Dermis microvascular lymphatic vessel endothelial cell (primary cell): ENCODE measurements at places on chromosomes 11 and 22.

DNA sequence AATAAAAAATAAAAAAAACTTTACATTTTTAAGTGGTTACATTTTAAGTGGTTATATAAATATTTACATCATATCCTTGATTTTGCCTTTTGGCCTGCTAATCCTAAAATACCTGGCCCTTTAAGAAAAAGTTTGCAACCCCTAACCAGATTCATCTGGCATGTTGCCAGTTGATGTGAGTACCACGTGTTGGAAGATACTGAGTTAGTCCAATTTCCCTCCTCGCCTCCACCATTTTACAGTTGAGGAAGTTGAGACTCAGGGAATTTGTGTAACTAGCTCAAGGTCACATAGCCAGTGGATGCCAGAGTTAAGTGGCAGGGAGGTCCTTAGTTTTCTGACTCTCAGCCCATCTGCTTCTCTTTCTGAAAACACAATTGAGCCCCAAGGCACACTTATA, 5.1 kb downstream of the ELF5 start:
- no peak for DNase-seq

DNA sequence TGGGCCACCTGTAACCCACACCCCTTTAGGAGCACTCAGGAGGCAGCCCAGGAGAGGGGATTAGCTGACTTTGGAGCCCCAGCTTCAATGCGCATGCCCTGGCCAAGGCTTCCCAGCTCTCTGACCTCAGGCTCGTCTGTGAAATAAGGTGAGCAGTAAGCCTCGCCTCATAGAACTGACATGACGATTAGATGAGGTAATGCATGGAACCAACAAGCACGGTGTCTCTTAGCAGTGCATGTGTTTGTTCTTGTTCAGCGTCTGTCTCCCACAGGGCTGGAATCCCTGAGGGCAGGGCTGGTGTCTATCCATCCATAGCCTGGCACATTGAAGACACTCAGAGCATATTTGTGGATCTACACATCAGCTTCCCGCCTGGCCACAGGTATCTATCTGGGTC, 415.4 kb downstream of the MN1 start:
- no peak for DNase-seq

- DNase-seq, result no peak
Measured at GRCh38 chr11:67264877-67265632, 1.2 kb upstream of the GRK2 start.

DNA sequence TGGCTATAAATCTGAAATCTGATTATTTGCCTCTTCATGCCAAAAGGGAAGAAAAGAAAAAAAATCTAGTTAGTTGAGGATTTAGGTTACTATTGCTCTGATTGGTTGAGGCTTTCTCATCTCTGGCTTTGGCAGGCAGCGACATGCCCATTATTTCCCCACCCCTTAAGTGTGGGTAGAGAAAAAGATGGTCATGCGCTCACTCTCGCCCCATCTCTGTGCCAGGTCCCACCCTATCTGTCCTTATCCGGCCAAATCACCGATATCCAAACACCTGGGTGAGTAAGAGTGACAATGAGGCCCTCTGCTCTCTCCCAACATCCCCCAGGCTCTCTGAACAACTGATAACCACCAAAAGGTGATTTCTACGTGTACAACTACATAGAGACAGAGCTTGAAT, 31.2 kb upstream of the SNX19 start:
- no peak for DNase-seq

DNA sequence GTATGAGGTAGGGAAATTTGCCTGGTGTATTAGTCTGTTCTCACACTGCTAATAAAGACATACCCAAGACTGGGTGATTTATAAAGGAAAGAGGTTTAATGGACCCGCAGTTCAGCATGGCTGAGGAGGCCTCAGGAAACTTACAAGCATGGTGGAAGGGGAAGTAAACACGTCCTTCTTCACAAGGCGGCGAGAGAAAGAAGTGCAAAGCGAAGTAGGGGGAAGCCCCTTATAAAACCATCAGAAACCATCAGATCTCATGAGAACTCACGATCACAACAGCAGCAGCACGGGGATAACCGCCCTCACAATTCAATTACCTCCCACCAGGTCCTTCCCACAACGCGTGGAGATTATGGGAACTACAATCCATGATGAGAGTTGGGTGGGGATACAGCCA, 12.0 kb upstream of the RFPL2 start:
- no peak for DNase-seq

- DNase-seq, result no peak
Measured at GRCh38 chr11:1852877-1853276, at the start of gene LSP1. LSP1 (plus strand) TSS chr11:1853084; CDS start chr11:1853145, 61 bp downstream.

DNA sequence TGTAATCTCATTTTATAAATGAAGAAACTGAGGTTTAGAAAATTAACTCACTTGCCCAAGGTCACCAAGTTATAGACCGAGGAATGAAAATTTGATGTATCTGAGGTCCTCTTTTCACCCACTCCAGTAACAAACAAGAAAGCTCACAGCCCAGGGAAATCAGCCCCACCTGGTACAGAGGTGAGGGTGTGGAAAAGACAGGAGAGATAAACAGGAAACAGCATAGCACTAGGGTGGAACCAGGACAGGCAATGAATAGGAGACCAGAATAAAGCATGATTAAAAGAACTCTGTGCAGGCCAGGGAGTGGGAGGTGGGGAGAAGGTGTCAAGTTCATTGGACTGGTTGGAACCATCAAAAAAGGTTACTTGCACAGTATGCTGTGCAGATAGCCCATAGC, 46.2 kb upstream of the SMCO4 start:
- DNase-seq, result no peak

- peak; percentile 70 for DNase-seq
Measured at GRCh38 chr22:23862103-23862502, 4.4 kb downstream of the SLC2A11 start.

DNA sequence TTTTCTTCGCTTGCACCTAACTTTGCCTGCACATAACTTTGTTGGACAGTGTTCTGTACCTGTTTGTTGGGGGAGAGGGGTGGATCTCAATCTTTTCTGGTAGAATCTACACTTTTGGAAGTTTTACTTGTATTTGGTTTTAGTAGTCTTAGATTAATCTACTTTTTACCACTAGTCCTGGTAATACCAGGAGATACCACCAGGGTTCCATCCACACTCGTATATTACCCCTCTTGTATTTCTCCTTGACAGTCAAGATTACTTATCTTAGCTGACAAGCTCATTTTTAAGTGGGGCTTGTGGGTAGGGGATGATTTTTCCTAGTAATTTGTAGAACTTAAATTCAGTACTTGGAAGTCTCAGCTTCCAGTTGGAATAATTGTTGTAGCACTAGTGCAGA, 37.3 kb upstream of the TECTA start:
- DNase-seq, result no peak

DNA sequence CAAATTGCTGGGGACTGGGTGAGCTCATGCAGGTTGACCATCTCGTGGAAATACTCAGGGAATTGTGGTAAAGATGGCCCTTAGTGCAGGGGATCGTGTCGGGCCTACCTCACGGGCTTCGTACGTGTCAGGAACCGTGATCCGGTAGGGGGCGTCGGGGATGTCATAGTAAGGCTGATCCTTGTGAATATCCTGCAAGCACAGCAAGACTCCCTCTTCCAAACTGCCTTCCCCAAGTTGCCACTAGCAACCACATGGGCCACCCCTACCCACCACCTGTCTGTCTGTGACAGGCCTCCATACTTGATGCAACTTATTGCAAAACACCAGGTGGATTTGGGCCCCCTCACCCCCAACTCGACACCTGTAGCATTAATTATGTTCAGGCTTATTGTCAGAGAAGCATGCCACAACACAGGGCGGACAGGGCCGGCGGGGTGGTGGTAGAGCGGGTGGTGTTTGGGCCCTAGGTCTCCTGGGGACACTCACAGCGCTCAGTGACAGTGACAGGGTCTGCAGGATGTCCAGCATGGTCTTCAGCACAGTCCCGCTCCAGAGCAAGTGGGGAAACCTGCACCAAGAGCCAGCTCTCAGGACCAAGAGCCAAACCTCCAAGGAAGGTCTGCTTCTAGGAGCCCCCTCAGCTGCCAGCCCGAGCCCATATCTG, 22.6 kb upstream of the SERPIND1 start:
- DNase-seq, result no peak

- DNase-seq, result no peak
Measured at GRCh38 chr11:63931045-63931444, 7.8 kb upstream of the NAA40 start.

GRCh38 chr22:19631899-19632667, 82.2 kb upstream of the SEPTIN5 start:
- DNase-seq, result no peak

- no peak for DNase-seq
Measured at GRCh38 chr11:59145534-59145933, 2.9 kb downstream of the FAM111A start.

GRCh38 chr22:37456346-37456745, 29.1 kb upstream of the ELFN2 start:
- DNase-seq, result no peak
